Uterus (tissue), 4 donors: ENCODE measurements at places on chromosomes 4 and X. TPM values are rescaled to one million over a fixed set of nuclear protein-coding genes. Genes with fewer than 3 reads are reported as not detected.

- no peaks in the 10 kb centered on the region for H3K4me1 ChIP-seq
- H3K4me3 ChIP-seq, result no peak overlapping the region
- H3K36me3 ChIP-seq, result no peaks in the 10 kb centered on the region
- no peak for DNase-seq
Measured at GRCh38 chr4:145278341-145279121, 98.1 kb upstream of the OTUD4 start.

DNA sequence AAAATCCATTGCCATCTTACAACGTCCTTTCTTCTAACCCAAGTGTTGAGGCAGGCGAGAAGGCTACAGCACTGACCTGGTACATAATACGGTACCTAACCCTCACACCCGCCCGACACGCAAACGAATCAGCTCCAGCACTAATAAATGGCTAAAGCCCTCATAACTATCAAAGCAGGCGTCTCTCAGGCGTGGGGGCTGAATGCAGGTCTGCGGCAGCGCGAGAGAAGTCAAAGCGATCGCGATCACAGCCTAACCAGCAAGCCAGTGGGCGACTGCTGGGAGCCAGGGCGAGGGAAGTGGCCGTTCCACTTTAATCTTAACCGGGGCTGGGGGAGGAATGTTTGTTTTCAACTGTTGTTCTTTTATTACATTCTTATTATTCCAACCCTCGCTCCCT is 1.5 kb downstream of the CDX4 start:
- no peaks in the 10 kb centered on the region for H3K36me3 ChIP-seq
- no peak for DNase-seq
- H3K4me3 ChIP-seq, result no peak overlapping the region
- no peaks in the 10 kb centered on the region for H3K4me1 ChIP-seq
- no peaks in the 10 kb centered on the region for H3K27me3 ChIP-seq

PWWP3B gene
- total RNA-seq, result 20.6 TPM

DNA sequence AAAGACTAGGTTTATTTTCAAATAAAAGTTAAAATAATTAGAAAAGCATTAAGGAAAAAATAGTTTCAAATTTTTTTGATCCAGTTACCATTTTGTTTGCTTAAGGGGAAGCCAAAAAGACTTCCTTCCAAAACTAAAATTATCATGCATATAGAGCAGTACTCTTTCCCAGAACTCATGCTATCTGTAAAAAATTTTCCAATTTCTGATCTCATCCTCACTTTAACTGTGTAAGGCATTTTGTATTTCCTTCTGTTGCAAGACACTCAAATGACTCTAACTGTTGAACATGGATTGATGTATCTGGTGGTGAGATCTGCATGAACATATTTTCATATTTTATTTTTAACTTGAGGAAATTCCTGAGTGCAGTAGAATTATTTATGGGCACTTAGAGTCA is 150.1 kb downstream of the ADAM29 start:
- no peak overlapping the region for H3K4me3 ChIP-seq
- no peaks in the 10 kb centered on the region for H3K27me3 ChIP-seq
- H3K27ac ChIP-seq, result no peak overlapping the region

PASD1 gene
- not detected for total RNA-seq

- no peak overlapping the region for H3K27ac ChIP-seq
- H3K27me3 ChIP-seq, result no peaks in the 10 kb centered on the region
- no peaks in the 10 kb centered on the region for H3K4me1 ChIP-seq
- no peak overlapping the region for H3K4me3 ChIP-seq
- no peaks in the 10 kb centered on the region for H3K36me3 ChIP-seq
Measured at GRCh38 chr4:107572281-107572680, 147.8 kb downstream of the PAPSS1 start.

- H3K36me3 ChIP-seq, result no peaks in the 10 kb centered on the region
- H3K4me1 ChIP-seq, result no peaks in the 10 kb centered on the region
- DNase-seq, result no peak
- H3K27me3 ChIP-seq, result no peaks in the 10 kb centered on the region
Measured at GRCh38 chrX:68936608-68937007, 107.8 kb downstream of the EFNB1 start.

DUSP21 gene
- total RNA-seq, result not detected

HERC5 gene
- 4.3 TPM for total RNA-seq

USP17L17 gene
- total RNA-seq, result not detected

F11 gene
- not detected for total RNA-seq

ANXA3 gene
- 26.5 TPM for total RNA-seq
